Spinal cord (tissue), 10 donors: ENCODE measurements at places on chromosomes 2 and 18. TPM values are rescaled to one million over a fixed set of nuclear protein-coding genes. Genes with fewer than 3 reads are reported as not detected.
A peak's percentile ranks its signal among the peaks of the same experiment; 100 is the strongest.

ICA1L gene
- polyA plus RNA-seq, result 35.9 TPM

POU3F3 gene
- polyA plus RNA-seq, result 52.2 TPM

CNGA3 gene
- polyA plus RNA-seq, result 15.2 TPM

LOXHD1 gene
- polyA plus RNA-seq, result 0.29 TPM

FEV gene
- 0.14 TPM for polyA plus RNA-seq

CCDC121 gene
- polyA plus RNA-seq, result 6.5 TPM

DNA sequence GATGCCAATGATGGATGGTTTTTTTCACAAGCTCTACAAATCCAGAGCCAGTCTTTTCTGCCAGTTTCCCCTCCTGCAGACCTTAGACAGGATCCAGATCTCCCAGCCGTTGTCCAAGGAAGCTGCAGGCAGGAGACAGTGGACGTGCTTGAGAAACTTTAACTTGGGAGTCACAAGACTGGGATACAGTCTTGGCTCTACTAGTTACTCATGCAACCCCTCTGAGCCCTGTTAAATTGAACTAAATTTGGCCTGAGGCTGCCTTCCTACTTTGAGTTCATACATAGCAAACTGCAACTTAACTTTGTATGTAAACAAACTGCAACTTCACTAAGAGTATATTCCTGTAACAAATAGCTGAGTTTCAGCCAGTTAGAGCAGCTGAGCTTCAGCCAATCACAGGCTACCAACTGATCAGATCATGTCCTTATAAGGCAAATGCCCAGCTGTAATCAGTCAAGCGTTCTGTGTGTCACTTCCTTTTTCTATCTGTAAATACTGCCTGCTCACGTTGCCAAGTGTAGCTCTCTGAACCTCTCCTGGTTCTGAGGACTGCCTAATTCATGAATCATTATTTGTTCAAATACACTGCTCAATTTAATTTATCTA, 140.9 kb downstream of the CAPN13 start:
- no peak for DNase-seq

GRCh38 chr2:7929281-7929680, 752.6 kb upstream of the ID2 start:
- no peak for DNase-seq

GRCh38 chr2:218858671-218859555, 692 bp upstream of the WNT6 start:
- DNase-seq, result no peak

- DNase-seq, result no peak
Measured at GRCh38 chr2:155583674-155584195, 748.8 kb downstream of the NR4A2 start.

GRCh38 chr2:240865391-240865790, 3.2 kb upstream of the AGXT start:
- DNase-seq, result no peak

GRCh38 chr18:57941841-57942489, 102.1 kb upstream of the NEDD4L start:
- no peak for DNase-seq

DNA sequence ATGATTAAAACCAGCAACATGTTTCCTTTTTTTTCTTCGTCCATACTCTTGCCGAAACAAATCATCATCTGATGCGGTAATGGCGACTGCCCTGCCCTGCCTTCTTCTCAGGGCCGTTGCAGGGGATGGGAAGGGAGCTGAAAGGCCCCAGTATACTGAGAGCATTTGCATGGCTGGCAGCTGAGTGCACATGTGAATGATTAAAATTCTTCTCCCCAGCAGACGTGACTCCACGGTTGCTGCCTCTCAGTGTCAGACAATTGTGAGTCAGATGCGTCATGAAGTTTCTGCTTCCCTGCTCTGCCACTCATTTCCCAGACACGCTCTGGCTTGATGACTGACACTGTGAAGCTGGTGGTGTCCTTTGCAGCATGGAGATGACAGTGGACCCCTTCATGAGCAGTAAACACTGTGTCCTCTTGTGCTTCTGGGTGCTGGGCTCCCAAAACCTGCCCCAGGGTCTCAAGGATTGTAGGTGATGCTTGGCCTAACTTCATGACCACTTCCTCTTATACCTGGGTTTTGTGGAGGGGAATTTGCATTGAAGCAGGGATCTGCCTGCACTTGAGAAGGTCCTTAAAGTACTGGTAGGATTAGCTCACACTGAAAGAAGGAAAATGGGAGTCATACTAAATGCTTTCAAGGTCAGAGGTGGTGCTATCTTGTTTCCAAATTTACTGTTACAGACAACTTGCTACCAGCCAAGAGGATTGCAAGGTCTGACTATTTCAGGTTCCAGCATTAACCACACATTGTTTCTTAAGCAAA, 222.5 kb upstream of the COPS8 start:
- DNase-seq, result no peak

DNA sequence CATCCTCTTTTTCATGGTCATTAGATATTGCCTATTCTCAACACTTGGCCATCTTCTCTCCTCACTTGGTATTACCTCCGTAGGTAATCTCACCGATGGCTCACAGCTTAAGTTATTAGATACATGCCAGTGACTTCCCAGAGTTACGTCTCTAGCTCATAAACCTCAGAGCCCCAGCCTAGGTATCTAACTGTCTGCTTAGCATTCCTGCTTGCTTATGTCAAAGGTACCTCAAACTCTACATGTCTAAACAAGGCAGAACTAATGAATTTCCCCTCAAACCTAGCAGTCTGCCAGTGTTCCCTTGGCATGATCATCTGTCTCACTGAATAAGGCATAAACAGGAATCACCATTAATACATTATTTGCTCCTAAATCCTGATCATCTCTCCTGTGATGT, 27.7 kb upstream of the ZNF638 start:
- DNase-seq, result no peak

- DNase-seq, result no peak
Measured at GRCh38 chr18:11149441-11150270, at the start of gene PIEZO2. TSS of gene PIEZO2 (minus strand) at chr18:11149569. CDS start at chr18:11148588, 981 bp downstream.

DNA sequence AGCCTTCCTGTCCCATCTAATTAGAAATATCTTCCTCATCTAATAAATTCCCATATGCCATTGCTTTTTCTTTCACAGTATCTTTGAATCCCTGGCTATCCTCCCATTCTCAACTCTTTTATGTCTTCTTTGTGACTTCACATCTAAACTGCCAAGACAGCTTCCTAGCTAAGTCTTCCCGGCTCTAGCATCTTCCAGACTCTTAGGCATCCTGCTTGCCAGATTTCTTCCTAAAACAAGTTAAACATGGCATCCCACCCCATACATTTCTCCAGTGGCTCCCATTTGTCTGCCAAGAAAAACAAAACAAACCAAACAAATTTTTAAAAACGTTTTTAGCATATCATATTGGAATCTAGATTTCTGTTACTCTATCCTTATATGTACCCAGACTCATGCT, 751.9 kb downstream of the MBD2 start:
- DNase-seq, result no peak

DNA sequence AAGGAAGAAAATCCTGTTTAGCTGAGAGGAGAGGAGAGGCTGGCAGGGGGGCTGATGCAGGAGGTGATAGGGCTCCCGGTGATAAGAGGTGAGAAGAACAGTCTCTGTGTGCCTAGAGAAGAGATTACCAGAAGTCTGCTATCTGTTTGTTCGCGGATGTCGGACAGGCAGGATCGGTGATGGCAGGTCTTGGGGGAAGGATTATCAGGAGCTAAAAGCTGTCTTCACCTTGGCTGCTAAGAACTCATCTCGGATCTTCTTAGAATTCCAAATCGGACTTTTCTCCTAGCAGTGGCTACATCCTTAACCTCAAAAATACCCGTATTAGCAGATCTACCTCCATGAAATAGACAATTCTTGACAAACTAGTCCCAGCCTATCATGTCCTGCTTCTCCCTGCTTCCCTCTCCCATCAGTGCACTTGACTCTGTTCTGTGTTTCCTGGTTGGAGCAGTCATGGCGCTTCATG, 282.1 kb upstream of the TRIB2 start:
- DNase-seq, result no peak

GRCh38 chr2:204545861-204546735, 823 bp downstream of the PARD3B start:
- no peak for DNase-seq

DNA sequence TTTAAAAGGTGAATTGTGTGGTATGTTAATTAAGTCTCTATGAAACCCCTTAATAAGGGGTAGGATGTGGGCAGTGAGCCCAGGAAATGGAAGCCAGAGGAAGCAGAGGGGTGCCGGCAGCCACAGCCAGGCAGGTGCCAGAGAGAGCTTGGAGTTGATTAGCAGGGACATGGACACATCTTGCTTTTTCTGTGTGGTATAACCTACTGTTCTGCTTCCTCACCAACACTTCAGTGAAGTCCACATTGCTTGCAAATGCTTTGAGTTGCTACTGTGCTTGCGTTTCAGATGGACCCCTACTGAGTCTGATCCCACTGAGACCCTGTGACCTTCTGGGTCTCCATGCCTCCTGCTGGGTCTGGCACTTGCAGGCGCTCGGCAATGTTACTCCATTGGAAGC, 30.3 kb upstream of the ARHGEF4 start:
- DNase-seq, result no peak

DNA sequence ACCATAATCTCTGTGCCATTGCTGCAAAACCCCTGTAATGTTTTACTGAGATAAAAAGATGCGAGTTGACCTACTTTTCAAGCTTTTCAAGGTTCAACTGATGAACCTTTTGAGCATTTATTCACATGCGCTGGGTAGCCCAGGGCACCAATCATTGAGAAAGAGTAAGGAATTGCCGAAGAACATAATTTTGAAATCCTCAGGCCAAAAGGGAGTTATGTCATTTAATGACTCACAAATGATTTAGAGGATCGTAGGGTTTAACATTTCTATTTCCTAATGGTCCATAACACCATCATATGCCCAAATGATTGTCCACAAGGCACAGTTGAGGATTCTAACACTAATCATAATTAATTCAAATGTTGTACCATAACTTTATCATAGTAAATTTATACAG, 20.2 kb upstream of the DLX1 start:
- DNase-seq, result no peak

DNA sequence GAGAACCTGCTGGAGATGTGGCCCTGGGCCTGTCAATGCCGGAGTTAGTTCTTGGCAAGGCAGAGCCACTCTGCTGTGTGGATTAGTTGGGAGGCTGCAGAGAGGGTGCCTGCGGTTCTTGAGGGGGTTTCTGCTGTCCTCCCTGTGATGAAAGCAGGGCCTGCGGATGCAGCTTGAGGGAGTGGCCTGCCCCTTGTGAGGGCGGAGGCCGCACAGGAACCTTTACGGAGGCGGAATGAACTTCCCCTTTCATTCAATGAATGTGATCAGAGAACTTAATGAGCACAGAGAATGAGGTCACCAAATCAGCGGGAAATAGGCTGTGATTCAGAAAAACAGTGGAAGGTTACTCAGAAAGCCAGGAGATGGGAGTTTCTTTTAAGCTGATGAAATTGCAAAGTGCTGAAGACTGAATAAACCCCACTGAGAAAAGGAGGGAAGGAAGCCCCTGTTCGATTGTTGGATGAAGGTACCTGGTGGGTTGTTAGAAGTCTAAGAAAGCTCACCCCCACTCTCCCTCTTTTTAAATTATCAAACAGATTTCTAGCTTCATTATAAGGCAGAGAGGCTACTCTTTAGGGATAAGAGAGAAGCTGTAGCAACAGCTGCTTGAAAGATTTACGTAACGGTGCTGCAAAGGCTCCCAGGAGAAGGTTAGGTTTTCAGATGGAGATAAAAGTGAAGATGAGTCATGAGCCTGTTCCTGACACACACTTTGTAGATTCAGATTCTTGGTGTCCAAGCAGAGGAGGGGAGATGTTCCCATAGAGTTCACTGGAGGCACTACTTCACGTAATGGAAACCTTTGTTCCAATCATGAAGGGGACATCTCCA, 47.4 kb downstream of the VWA3B start:
- DNase-seq, result no peak

DNA sequence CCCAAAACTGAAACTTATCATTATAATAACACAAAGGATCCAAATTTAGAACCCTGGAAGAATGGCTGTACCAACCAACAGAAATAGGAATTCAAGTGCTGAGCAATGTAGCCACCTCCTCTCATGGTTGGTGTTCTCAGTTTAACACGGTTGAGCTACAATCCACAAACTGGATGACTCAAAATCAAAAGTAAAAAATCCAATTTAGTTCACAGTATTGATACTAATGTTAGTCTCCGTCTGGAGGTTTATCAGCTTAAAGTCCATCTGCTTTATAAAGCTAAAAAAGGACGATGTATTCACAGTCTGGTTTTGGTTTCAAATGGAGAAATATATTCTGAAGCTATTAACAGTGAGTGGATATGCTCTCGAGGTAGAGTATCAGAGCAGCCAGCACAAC, 40.5 kb downstream of the CNTNAP5 start:
- DNase-seq, result no peak

DNA sequence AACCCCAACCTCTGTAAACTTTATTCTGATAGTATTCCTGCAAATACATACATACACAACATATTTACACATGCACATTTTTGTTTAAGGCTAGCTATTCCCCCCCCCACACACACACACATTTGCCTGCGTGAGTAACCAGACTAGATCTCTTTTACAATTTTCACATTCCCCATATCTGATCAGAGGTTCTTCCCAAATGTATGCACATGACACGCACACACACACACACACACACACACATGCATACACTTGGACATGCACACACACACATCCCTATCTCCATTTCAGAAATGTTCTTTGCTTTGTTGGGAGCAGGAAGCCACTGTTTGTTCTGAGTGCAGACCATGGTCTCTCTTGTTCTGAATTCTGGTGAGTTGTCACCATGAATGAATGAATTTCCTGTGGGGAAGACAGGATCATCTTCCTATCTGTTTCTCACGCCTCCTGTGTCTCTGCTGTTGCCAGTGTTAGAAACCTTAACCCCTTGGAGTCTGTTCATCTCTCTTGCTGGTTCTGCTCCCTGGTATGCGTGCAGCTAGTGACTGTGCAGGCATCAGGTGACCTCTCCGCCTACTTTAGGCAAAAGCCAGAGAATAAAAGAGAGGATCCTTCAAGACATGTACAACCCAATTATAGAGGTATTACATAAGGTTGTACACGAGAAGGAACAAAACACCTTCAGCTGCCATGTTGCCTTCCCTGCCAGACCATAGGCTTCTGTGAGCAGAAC, 251.0 kb upstream of the RAB12 start:
- no peak for DNase-seq

GRCh38 chr2:55048508-55049042, 1.7 kb downstream of the RTN4 start:
- DNase-seq, result peak; percentile 81

DNA sequence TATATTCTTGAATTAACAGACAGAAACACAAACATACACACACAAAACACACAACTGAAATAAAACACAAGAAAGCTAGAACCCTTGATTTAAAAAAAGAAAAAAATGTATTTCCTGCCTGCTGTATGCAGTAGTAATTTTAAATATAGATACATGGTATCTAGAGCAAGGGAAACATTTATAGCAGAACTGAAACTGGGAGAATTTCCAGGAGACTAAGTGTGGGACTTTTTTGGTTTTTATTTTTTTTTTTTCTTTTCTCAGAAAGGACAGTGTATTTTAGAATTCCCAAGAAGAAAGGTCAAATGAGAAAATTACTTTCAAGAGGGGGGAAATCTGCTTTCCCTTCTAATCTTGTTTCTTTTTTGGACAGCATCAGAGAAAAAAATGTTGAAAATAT, 558.9 kb upstream of the PKDCC start:
- no peak for DNase-seq
